ENCODE measurements at places on chromosomes 1 and 21.

DNA sequence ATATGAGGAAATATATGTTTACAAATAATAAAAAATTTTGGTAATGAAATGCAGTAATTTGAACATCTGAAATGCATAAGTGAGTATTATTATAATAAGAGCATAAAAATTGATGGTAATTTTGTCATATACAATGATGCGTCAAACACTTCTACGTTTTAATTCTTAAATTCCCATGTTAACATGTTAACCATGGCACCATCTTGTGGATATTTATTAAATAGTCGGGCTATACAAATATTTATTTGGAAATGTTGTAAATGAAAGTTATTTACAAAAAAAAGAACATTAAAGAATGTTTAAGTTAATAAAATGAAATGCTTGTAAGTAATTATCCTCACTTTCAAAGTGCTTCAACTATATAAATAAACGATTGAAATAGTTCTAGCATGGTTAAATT lies 57.2 kb upstream of the C1orf185 start:
- no peak for DNase-seq

DNA sequence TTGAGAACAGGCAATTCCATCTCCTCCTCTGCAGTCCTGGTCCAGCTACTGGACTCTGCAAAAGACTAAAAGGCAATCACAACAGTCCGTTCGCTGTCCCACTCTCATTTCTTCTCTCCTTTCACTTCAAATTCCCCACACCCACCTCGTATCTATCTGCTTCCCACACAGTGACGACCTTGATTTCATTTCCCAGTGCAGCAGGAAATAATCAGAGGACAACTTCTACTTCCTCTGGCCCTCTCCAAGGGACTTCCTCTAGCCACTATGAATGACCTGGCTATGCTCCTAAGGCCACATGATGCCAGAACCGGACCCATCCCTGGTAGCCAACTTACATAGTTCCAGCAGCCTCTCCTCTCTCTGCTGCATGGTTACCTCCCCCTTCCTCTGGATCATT lies 8.0 kb downstream of the NOL9 start:
- no peak for DNase-seq

GRCh38 chr1:89883030-89883379 lies 62.2 kb downstream of the LRRC8D start:
- no peak for DNase-seq

- peak; percentile 34 for DNase-seq
These were observed 9.8 kb downstream of the IFNGR2 start for GRCh38 chr21:33412832-33413519.

DNA sequence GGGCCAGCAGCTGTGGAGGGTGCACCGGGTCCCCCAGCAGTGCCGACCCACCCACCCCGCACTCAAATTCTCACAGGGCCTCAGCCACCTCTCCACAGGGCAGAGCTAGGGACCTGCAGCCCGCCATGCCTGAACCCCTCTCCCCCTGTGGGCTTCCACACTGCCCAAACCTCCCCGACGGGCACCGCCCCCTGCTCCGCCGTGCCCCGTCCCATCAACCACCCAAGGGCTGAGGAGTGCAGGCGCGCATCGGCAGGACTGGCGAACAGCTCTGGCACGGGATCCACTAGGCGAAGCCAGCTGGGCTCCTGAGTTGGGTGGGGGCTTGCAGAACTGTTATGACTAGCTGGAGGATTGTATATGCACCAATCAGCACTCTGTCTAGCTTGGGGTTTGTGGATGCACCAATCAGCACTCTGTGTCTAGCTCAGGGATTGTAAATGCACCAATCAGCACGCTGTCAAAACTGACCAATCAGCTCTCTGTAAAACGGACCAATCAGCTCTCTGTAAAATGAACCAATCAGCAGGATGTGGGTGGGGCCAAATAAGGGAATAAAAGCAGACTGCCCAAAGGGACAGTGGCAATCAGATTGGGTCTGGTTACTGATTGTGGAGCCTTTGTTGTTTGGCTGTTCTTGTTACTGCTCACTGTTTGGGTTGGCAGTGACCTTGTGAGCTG lies 12.4 kb upstream of the RCAN3 start:
- no peak for DNase-seq

GRCh38 chr1:246549665-246550064 lies 16.4 kb downstream of the TFB2M start:
- DNase-seq = no peak
